ENCODE measurements at places on chromosomes 5 and 9.

DNA sequence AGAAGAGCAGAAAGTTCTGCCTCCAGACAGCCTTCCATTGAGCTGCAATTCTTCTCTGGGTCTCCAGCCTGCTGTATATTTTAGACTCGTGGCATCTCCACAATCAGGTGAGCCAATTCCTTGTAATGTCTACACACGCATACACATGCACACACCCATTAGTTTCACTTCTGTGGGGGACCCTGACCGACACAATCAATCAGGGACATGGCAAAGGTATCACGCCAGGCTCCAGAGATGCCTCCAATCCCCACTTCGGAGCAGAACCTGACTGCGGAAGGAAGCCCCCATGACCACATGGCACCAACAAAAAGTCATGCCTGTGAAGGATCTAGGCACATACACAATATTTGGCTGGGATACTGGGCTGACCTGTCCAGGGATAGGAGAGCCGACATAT, 21.4 kb downstream of the SEMA4D start:
- DNase-seq: no peak

- DNase-seq: no peak
Observed at GRCh38 chr9:21679432-21679831, 123.0 kb upstream of the MTAP start.

GRCh38 chr9:113352411-113352810, 3.1 kb downstream of the BSPRY start:
- no peak for DNase-seq

DNA sequence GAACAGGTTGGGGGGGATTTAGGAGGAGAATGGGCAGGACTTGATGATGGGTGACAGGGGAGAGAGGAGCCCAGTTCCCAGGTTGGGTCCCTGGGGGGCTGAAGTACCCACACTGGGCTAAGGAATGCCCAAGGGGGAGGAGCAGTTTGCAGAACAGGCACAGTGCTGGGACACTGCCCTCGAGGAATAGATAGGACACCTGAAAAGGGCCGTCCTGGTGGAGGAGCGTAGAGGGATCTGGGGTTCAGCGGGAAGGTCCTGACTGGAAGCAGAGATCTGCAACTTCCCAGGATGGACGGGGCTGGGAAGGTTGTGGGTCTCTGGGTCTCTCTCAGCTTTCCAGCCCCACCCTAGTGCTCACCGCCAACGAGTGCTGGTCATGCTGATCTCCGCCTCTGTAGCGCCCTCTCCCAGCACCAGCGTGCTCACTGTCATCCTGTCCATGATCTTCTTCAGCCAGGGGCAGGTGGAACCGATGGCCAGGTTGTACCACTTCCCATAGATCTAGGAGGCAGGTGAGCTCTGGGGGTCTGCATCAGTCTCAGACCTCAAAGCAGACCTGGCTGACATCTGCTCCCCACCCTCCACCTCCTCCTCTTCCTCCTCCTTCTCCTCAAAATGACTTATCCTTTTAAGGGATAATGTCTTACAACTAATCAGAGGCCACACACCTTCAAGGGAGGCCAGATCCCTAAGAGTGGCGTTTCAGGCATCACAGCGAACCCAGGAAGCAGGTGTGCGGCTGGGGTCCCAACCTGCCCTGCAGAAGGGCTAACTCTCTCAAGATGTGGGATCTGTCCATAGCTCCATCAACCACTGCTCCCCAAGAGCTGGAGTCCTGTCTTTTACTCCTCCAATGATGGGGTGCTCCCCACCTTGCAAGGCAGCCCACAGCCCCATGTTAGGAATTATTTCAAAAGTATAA, 1.6 kb downstream of the AMBP start:
- DNase-seq: no peak

DNA sequence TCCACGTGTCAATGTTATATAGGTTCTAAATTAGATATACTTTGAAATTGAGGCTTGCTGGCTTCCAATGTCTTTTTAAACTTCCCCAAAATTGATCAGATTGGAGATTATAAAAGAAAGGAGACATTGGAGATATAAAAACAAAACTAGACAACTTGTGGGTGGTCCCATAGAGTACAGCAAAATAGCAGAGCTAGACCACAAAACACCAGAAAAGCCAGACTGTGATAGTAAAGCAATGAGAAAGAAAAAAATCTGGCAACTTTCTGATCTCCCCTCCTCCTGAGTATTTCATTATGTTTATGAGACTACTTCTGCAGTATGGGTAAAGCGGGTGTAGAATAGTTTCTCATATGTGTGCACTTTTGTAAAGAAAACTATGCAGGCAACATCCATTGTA, 713.8 kb upstream of the MEF2C start:
- no peak for DNase-seq

DNA sequence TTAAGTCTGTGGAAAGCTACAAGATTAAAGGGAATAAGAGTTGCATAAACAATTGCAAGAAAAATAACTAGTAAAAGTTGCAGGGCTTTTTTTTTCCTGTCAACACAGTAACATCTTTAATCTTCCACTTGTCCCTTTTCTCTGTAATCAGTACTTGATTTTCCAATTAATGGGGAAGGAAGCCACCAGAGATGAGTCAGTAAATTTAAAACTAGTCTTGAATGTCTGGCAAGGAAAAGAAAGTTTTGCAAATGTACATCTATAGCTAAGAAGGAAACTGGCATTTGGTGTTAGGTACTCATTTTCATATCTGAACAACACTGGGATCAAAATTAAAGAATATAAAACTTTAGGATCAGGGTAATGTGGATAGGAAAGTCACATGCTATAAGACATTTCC, 17.1 kb downstream of the DAP start:
- DNase-seq: no peak

DNA sequence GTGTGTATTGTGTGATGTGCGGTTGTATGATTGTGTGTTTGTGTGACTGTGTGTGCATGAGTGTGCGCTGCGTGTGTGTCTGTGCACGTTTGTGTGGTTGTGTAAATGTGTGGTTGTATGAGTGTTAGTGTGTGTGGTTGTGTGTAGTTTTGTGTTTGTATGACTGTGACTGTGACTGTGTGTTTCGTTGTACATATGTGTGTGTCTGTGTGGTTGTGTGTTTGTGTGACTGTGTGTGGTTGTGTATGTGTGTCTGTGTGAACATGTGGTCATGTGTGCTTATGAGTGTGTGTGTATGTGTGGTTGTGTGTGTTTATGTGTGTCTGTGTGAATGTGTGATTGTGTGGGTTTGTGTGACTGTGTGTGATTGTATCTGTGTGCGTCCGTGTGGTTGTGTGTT, 197.8 kb downstream of the TTLL11 start:
- DNase-seq: no peak

- DNase-seq: peak; percentile 65
Observed at GRCh38 chr9:78369639-78370219, 72.8 kb downstream of the PSAT1 start.

- no peak for DNase-seq
Observed at GRCh38 chr9:117302487-117302886, 112.4 kb downstream of the ASTN2 start.

GRCh38 chr5:157624144-157624543, 28.1 kb downstream of the SOX30 start:
- DNase-seq: no peak

DNA sequence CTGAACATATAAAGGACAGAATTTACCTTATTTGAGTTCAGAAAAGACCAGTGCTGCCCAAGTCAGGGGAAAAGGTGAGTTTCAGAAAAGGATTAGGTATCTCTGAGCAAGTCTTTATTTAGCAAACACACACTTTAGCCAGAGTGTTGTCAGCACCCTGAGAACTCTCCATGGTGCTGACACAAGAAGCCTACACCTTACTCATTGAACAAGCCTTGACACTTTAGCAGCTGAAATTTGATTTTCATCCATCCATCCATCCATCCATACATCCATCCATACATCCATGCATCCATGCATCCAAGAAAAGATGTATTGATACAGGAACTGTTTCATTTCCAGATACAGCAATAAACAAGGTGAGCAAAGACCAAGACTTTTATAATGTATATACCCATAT, 311.2 kb downstream of the TRIM32 start:
- DNase-seq: peak; percentile 12

- DNase-seq: no peak
Observed at GRCh38 chr9:92989561-92989960, 42.2 kb downstream of the FGD3 start.

GRCh38 chr5:126917918-126918614, 112.3 kb downstream of the MARCHF3 start:
- DNase-seq: peak; percentile 27

DNA sequence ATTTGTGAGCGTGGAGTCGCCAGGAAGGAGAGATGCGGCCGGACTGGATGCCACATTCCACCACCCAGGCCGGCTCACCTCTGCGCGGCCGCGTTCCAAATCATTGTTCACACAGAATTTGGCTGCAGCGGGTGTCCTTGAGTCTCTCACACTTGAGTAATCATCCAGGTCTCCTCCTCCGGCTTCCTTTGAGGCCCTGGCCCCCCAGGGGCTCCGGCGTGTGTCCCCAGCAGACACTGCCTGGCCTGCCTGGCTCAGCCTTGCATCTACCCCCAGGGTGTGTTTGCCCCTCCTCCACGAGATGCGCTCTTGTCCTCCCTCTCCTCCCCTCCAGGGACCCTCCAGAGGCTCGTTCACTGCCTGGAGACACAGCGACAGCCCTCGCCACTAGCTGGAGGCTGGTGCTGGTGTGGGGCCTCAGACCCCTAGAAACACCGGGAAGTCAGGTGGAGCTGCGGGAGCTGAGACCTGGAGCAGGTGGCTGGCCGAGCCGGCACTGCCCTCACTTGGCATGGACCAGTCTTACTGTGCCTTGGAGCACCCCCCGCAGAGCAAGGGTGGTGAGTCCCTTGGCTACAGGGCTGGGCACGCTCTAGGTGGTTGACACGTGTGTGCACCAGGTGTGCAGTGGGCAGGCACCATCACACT, 7.0 kb upstream of the SLC9A3 start:
- DNase-seq: no peak

DNA sequence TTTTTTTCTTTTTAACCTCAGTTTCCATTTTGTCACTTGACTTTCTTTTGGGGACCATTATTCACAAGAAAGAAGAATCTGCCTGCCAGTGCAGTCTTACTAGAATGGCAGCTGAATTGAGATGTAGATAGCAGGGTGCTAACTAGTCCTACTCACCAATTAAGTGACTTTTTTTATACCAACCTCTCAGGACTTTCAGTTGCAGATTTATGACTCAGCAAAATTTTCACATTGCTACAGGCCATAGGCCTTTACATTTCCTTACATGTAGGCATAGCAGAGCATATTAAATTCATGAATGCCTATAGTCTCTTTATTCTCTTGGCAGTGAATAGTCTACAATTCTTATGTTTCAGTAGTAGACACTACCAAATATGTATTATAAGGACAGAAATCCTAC, 54.0 kb upstream of the FKTN start:
- no peak for DNase-seq

DNA sequence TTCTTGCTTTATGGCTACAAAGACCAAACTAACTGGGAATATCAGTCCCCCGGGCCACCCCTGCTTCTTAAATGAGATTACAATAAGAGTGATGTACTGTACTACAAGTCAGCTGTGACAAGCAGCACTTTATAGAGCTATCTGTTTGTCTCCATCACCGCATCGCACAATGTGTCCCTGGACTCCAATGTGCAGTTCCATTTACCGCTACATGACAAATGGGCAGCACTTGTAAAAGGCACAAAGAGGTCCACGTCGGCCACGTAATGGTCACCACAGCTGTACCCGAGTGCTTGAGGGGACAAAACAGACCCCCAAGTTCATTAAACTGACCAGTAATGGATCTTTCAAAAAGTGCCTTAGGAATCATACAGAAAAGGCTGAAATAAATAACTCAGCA, 54.1 kb downstream of the PSMB7 start:
- DNase-seq: no peak

- DNase-seq: peak; percentile 34
Observed at GRCh38 chr9:87063246-87063645, 115.9 kb upstream of the GAS1 start.

DNA sequence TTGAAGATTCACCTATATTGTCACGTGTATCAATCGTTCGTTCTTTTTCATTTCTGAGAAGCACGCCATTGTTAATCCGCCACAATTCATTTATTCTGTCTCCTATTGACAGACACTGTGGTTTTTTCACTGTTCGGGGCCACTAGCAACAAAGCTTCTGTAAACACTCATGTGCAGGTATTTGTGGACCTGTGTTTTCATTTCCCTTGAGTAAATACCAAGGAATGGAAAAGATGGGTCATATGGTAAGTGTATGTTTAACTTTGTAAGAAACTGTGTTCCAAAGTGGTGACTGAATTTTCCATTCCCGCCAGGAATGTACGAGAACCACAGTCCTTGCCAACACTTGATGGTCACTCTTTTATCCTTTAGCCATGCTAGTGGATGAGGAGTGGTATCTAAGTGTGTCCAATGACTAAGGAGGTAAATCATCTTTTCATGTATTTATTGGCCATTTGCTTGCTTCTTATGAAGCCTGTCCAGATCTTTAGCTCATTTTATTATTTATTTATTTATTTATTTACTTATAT, 10.7 kb downstream of the ABO start:
- no peak for DNase-seq

DNA sequence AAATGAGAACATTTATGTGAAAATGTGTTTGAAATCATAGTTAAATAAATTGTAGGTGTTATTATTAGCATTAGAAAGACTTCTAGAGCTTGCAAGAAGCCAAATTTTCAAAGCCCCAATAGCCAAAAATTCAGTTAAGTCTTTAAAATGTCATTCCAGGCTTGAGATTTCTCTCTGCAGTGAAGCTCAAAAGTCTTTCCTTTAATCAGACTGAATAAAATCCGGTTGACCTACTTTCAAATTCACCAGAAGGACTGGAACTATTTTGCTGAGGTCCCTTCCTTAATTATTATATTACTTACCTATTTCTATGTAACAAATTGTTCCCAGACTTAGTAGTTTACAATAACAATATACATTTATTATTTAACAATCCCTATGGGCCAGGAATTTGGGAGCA, 112.2 kb upstream of the TRPM3 start:
- DNase-seq: no peak

DNA sequence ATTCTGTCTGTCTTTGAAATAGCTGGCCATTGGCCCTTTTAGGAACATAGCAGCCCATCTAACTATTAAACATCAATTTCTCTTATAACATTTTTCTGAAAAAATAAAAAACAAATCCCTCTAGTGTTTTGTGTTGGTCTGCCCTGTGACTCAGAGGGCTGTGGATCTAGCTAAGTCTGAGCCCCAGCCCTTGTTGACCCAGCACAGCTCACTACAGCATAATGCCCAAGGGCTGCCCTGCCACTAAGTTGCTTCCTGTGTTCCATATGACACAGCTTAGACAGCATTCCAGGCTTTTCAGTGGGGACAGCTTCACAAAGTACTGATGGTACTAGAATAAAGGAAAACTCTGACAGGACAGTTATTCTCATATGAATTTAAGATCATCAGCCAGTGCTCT, 136.0 kb downstream of the SCAMP1 start:
- no peak for DNase-seq

- DNase-seq: no peak
Observed at GRCh38 chr5:16477541-16477940, 11.9 kb upstream of the ZNF622 start.

DNA sequence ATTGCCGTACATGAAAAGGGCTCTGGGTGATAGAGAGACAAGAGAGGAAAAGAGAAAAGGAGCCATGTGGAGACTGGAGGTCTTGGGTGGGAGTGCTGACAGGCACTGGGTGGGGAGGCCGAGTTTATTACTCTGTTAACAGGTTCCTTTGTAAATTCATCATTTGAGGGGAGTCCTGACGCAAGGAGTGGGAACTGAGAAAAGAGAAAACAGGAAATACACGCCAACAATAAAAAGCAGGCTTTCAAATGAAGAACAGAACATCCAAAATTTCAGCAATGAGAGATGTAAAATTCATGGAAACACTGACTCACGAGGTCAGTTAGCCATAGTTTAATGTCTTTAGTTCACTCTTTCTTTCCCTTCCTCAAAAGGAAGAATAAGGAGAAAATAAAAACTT, 342.8 kb downstream of the TMEM167A start:
- DNase-seq: no peak

- DNase-seq: no peak
Observed at GRCh38 chr5:58018016-58018415, 441.9 kb downstream of the PLK2 start.
